Right renal cortex interstitium (tissue), 3 donors: ENCODE measurements at places on chromosomes 4 and X.

DNA sequence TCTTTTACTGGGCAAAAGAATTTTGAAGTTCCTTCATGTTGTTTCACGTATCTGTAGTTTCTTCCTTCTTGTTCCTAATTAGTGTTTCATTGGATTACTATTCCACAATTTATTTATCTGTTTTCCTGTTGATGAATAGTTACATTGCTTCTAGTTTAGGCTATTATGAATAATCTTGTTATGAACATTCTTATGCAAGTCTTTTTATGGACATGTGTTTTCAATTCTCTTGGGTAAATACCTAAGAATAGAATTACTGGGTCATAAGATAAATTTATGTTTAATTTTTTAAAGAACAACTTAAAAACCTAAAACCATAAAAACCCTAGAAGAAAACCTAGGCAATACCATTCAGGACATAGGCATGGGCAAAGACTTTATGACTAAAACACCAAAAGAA is 70.9 kb upstream of the RXFP1 start:
- no peak for DNase-seq

DNA sequence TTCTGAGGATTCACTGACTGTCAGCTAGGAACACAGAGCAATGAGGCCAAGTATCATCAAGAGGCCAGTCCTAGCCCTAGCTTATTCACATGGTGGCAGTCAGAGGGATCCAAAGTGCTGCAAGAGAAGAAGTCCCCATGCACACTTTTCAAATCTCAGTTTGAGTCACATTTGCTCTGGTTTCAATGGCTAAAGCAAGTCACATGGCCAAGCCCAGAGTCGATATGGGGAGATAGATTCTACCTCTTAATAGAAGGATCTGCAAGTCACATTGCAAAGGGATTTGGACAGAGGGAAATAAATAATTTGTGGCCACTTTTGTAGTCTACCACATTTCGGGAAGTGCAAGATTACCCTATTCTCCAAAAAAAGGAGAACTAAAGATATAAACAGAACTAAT is 3.7 kb upstream of the LCORL start:
- DNase-seq = no peak

DNA sequence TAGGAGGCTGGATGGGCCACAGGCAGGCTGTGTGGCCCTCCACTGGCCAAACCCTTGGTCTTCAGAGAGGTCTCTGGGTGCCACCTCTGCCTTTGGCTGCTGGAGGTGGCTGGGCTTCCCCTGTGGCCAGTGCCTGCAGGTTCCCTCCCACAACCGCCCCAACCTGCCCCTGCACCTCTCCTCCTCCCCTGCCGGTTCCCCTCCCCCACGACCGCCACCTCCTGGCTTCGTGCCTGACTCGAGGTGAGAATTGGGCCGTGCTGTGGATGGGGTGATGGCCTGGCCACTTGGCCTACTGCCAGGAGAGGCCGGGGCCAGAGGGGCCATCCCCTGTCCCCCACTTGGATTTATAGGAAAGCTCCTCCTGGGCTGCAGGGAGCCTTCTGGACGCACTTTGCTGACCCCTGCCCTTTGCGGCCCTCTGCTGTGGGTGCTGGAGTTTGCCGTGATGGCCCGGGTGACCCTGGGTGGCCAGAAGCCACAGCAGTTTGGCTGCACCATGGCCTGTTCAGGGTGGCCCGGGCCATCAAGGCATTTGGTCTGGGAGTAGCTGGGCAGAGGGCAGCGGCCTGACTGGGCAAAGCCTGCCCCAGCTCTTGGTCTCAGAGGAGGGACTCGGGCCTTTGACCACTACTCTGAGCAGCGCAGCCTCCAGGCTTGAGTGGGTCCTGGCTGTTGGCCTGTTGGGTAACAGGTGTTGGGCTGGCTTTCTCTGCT is 3.8 kb downstream of the NAT8L start:
- no peak for DNase-seq

DNA sequence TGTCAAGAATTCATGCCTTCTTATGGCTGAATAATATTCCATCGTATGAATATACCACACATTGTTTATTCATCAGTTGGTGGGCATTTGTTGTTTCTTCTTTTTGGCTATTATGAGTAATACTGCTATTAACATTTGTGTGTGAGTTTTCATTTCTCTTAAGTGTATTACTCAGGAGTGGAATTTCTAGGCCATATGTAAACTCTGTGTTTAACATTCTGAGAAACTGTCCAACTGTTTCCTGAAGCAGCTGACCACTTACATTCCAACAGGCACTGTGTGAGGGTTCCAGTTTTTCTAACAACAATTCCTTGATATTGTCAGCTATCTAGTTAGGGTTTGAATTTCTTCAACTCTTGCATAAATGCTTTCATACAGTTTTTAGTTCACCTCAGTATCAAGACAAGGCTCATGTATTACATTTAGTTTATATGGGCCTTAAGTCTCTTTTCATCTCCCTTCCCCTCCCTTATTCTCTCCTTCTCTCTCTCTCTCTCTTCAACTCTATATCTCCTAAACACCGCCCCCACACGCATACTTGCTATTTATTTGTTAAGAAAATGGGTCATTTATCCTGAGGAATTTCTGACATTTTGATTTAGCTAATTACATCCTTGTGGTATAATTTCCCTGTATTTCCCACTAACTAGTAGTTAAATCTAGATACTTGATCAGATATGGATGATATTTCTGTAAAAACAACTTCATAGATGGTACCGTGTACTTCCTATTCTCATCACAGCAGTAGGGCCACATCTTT is 77.4 kb downstream of the WDR19 start:
- no peak for DNase-seq

- no peak for DNase-seq
Observed at GRCh38 chr4:1470816-1471442, 64.7 kb upstream of the NKX1-1 start.

GRCh38 chr4:158610790-158611189 is 60.9 kb downstream of the C4orf46 start:
- no peak for DNase-seq

DNA sequence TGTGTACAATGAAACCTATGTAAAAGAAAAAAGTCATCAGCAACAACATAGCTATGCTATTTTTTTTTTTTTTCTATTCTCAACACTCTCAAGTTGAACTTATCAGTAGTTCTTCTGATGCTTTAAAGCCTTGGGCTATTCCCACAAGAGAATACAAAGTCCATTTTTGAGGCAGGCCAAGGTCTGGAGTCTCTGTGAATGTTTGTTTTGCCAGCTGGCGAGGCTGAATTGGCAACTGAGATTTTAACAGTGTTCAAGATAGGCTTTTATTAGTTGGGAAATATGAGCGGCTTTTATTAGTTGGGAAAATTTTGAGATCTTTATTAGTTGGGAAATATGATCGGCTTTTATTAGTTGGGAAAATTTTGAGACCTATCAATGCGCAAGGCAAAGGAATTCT is 336.6 kb downstream of the SLITRK2 start:
- no peak for DNase-seq

- DNase-seq = no peak
Observed at GRCh38 chr4:41145571-41146078, 68.7 kb downstream of the APBB2 start.

DNA sequence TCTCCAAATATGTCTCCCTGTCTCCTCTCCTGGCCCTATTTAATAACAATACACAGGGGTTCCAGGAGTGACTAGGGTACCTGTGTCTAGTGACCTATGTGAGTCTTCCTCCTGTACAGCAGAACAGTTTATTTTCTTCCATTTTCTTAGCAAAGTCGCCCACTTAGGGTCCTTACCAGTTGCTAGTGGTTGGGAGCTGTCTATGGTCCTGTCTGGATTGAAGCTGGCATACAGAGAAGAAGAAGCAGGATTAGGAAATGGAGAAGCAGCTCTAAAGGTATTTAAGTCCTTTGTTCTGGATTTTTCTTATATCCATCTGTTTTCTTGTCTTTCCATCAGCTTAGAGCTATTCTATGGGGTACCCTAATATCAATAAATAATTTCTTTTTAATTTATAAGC is 587.1 kb upstream of the CPEB2 start:
- DNase-seq = no peak

DNA sequence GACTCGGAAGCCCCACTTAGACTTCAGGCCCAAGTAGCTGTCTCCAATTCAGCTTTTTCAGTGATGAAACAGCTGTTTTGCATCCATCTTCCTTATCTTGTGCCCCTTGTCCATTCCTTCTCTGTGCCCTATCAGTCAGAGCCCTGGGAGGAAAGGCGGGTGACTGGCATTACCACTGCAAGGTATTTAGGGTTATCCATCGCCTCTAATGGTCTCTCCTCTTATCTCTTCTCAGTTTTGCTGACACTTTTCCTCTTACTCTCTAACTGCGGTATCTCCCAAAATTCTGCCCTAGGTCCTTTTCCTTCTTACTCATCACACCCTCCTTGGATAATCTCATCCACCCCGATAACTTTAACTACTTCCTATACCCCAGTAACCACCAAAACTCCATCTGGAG is 13.7 kb downstream of the GAB3 start:
- DNase-seq = no peak

DNA sequence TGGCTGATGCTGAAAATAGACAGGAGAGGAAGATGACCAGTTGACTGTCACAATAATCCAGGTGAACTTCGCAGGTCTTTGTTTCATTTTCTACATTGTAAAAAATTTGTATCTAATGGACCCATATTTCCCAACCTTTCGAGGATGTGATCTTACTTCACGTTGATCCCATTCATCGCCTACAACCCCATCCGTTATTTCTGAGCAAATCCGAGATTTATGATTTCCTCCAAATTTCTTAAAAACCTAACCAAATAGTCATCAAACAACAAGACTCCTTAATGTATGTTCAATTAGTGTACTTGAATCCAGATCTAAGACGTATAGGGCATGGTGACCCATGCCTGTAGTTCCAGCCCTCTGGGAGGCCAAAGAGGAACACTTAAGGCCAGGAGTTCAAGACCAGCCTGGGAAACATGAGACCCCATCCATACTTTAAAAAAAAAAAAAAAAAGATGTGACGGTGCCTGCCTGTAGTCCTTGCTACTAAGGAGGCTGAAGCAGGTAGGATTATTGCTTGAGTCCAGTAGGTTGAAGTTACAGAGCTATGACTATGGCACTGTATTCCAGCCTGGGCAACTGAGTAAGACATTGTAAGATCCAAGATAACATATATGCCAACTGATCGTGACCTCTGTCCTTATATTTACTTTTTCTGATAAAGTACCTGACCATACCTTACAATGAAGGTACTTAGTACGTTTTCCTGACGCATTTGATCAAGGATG is 5.7 kb downstream of the RPL9 start:
- DNase-seq = no peak

DNA sequence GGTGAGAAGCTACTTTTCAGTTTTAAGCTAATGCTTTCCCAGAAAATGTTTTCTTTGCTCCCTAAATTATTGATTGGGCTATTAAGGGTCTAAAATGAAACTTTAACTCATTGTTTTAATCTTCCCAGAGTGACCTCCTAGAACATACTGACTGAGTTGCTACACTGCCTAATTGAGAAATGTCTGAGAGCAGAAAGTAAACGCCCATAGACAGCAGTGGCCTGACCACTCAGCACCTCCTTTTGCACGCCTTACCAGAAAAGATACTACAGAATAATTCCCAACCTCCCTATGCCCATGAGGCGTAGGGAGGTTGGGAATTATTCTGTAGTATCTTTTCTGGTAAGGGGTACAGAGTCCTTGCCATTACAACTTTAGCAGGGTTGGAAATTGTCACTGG is 381.8 kb upstream of the LCORL start:
- DNase-seq = no peak

GRCh38 chrX:151790481-151791160 is 56.1 kb downstream of the CNGA2 start:
- no peak for DNase-seq

GRCh38 chr4:73499996-73500765 is 18.6 kb downstream of the AFM start:
- no peak for DNase-seq

GRCh38 chr4:138650929-138651448 is 364.6 kb upstream of the NOCT start:
- DNase-seq = no peak

- no peak for DNase-seq
Observed at GRCh38 chrX:79604364-79604763, 237.2 kb upstream of the ITM2A start.

DNA sequence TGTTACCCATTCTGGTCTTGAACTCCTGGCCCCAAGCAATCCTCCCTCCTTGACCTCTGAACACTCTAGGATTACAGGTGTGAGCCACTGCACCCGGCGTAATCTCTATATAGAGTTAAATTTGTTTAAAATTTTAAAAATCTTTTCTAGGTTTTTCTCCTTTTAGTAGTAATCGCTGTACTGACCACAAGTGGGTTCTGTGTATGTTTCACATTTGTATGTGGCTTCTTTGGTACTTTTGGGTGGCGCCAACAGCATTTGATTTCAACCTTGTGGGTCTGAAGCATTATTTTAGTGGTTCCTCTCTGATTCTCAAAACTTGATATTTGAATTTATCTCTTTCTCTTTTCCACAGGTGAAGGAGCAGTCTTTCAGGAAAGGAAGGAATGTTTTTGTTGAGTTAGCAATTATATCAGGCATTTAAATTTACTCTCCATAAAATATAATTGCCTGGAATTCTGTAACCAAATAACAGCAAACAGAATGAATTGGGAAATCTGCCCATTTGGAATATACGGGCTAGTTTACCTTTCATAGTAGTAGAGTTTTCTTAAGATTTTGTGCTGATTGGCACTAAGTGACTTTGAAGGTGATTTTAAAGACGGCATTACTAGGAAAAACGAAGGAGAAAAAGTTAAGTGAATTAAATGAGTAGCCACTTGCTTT is 29.5 kb downstream of the ARHGAP10 start:
- DNase-seq = no peak

DNA sequence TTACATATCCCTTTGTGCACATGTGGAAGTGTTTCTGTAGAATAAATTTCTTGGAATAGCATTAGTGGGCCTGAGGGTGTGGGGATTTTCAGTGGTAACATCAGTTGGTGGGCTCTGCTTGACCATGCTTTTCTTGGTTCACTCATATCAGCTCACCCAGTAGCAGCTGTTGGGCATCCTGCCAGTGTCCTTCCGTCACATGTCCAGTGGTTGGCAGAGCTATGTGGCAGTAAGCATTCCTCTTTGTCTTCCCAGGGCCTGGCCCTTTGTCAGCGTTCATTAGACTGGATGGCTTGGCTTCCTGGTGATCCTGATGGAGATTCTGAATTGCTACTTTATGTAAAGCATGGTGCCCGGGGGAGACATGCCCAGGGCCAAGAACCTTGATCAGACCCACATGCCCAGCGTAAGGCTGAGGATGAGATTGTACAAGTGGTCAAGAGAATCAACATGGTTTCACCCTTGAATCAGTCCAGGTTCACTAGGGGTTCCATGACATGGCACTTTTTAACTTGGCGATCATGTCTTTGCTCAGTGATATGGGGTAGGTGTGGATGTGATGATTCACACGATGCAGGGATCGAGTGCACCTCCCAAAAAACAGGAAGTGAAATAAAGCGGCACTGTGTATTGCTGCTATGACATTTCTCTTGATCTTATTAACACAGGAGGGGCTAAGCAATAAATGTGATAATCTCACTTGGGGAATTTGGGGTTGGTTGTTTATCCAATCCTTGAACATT is 72.1 kb upstream of the IGFBP7 start:
- DNase-seq = no peak
